ENCODE measurements at places on chromosomes 5 and 9.
A peak's percentile ranks its signal among the peaks of the same experiment; 100 is the strongest.

- DNase-seq = no peak
These were observed 17.6 kb upstream of the ERCC6L2 start for GRCh38 chr9:95857896-95858295.

DNA sequence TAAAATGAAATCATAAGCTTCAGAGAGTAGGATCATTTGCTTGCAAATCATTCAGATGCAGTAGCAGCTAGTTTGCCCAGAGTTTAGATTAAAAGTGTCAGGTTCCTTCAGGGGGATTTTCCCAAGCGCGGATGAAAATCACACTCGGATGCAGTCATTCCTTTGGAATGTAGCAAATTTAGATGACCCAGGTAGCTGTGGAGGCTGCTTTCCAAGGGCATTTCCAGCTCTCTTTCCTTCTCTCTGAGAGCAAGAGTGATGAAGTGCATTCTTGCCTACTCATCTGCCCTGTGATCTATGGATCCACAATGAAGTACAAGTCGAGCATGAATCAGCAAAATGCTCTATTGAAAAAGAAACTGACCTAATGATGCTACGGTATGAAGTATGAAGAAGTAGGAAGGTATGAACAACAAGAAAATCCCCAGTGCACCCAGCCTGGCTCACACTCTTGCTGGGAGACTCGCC, 200.2 kb downstream of the PLK2 start:
- no peak for DNase-seq

- DNase-seq = peak; percentile 56
These were observed 1.6 kb downstream of the B4GALT1 start for GRCh38 chr9:33165263-33166151.

DNA sequence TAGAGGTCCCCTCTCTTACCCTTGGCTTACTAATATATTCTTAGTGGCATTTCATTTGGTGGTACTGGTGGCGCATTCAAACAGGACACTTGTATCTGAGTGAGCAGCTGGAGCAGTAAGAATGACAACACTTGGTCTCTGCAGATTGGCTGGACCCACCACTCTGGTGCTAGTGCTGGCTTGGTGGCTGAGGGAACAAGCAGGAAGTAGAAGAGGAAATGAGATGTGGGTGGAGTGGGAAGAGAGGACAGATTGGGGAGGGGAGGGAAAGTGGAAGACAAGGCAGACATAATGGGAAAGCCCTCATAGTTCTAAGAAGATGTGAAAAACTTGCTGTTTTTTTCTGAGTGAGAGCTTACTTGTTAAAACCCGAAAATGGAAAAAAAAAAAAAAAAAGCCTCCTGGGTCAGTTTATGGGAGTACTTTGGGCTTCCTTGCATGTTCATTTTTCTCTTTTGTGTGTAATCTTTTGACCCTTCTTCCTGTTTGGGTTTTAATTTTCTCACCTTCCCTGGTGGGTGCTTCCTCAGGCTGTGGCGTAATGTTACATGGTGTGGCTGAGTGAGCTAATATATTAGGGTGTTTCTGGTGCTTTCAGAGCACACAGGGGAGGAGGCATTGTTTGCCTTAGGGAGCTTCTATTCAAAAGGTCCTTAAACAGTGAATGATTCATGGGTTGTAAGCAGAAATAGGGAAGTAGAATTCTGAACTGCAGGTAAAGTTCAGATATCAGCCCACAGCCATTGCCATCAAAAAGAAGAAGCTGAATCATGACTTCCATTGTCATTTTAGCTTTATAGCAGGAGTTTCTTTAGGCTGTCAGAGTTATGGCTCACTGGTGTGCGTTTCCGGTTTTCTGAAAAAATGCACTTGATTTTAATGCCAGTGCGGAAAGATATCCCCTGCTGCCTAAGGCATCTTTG, 52.3 kb downstream of the TLE4 start:
- peak; percentile 76 for DNase-seq

DNA sequence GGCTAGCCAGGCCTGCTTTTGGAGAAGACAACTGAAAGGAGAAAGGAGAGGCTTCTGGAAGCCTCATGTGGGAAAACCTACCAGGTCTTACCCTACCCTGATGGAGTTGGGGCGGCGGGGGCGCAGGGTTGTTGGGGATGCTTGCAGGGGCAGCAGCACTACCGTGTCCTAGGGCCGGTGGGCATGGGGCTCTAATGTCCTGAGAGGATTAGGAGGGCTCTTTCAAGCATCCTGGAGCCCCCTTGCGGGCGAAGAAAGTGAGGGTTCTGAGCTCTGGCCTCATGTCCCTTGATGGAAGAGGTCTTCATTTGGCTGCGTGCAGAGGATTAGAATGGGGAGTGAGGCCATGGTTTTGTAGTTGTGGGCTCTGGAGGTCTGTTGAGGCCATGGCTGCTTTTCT, 86.9 kb upstream of the PITX1 start:
- DNase-seq = no peak

DNA sequence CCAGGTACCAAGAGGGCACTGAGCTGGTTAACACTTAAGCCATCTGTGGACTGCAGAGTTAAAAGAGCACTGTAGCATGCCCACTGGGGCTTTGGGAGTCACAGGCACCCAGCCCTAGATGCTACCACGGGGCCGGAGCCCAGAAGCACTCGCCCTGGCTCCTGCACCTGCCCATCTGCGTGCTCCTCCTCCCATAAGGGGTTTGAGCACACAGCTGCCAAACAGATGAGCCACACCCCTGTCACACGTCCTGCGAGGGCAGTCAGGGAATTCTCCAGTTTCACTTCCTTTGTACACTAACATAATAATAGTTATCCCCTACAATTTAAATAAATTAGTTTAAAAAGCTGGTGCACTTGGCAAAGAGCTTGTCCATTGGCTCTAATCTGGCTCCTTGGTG, 4.5 kb upstream of the PCA3 start:
- DNase-seq = no peak

GRCh38 chr5:80125962-80126480, 90.9 kb downstream of the THBS4 start:
- DNase-seq = peak; percentile 73

- DNase-seq = no peak
These were observed 77.3 kb upstream of the RPS23 start for GRCh38 chr5:82355496-82355895.

GRCh38 chr5:149615976-149616375, 34.7 kb downstream of the ARHGEF37 start:
- no peak for DNase-seq

DNA sequence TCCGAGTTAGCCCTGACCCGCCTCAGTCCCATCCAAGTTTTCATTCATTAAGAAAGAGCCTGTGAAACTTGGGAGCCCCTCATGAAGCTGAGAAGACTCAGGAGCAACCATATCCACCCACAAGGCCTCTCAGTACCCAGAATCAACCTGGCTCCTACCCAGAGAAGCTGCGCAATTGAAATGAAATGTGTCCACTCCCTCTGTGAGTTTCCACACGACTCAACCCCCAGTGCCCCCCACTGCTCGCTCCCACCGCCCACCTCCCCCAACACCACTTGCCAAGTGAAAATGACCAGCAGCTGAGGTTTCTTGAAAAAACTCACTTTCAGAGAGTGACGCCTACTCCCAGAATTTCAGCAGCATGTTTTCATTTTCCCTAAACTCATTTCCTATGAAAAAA, 104.6 kb downstream of the CDK5RAP2 start:
- no peak for DNase-seq

GRCh38 chr5:40687321-40687720, 7.6 kb downstream of the PTGER4 start:
- DNase-seq = no peak
